T-helper 17 cell (primary cell): ENCODE measurements at places on chromosomes 3 and 15.

- no peak for DNase-seq
Measured at GRCh38 chr3:182983876-182984275, 3.5 kb upstream of the DCUN1D1 start.

DNA sequence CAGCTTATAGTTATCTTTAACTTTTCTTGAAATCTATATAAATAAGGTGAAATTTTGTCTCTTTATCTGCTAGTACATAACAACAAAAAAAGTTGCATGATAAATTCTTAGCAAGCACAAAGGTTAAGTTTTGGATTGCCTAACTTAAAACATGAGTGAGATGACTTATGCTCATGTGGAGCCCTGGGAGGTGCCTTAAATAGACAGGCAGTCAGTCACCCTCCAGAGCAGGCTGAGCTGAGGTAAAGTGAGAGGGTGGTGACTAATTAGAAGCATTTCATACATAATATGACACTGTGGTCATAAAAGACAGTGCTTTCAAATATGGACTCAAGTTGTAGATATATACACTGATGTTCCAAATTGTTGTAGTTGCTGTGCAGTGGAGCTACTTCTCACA, 14.6 kb upstream of the MME start:
- DNase-seq, result no peak

DNA sequence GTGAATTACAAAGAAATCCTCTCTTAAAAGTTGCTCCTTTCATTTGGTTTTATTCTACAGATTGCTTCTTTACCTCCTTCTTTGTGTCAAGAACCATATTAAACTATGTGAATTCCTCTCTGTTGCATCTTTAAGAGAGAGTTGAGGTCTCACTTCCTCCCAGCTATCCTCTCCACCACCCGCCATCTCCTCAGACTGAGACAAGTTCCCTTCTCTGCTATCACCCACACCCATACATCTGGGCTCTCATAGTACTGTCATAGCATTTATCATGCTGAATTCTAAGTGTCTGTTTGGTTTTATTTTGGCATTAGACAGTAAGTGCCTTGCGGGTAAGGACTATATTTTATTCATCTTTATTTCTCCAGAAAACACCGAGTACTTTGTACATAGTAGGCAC, 54.2 kb downstream of the B3GALNT1 start:
- DNase-seq, result no peak

GRCh38 chr3:21170964-21171363, 580.0 kb downstream of the ZNF385D start:
- DNase-seq, result no peak

GRCh38 chr3:170475092-170475685, 56.5 kb downstream of the CLDN11 start:
- no peak for DNase-seq

DNA sequence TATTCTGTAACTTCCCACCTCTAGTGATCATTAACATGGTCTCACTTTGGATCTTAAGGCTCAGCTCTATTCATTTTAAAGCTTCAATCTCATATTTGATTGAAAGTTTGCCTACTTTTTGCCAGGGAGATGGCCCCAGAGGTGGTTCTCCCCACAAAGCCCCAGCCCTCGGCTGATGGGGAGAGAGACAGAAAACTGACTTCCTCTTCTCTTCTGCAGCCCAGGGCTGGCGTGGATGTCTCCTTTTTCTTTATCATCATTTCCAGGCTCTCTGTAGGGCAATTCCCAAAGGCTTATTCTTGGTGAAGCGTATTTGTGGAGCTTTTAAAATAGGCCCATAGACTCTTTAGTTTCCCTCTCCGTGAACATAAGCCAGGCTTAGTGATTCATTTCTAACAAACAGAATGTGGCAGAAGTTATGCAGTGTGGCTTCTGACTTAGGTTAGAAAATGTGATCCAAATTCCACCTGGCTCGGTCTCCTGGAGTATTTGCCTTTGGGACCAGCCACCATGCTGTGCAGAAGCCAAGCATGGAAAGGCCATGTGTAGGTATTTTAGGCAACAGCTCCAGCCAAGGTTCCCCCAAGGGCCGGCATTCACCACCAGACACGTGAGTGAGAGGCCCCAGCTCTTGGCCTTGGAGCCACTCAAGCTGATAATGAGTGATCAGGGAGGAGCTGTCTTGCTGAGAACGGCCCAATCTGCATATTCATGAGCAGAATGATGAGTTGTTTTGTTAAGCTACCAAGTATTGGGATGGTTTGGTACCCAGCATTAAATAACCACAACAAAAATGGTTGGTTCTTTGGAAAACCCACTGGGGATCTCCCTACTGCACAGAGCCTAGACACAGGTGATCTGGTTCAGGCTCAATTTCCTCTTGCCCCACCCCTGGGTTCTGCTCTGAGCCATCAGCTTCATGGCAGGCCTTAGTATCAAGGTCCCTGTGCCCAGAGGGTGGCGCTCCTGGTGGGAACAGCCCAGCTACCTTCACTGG, 353.2 kb upstream of the PROK2 start:
- no peak for DNase-seq

DNA sequence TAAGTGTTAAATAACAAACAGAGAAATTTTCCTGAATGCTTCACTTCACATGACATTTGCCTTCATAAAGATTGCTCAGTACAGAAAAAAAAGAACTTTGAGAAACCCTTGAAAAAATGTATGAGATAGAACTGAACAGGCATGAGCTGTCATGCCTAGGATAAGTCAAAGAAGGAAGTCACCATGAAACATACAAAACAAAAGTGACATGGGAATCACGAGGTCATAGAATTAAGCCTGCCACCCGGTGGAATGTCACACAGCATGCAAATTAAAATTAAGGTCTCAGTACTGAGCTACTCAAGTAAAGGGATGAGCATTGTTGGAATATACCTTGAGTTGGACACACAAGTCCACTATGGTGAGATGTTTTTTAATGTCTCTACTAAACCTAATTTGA, 652.5 kb upstream of the NECTIN3 start:
- DNase-seq, result no peak

DNA sequence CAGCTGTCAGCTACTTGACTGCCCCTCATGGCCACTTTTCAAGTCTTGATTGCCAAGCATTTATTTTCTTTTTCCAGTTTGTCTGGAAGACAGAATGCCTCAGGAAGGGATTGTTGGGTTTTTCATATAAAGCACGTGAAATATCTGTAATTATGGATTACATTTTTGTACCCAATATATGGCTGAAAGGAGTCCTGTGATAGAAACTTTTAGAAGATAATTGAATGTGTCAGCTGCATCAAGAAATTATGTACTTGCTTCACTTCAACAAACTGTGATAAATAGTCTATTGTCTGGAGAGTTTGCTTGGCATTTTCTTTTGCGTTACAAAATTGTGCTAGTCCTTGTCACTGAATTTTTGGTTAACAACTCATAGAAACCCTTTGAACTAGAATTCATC, 247.9 kb upstream of the SLCO3A1 start:
- no peak for DNase-seq

GRCh38 chr3:45603226-45603625, 8.7 kb downstream of the LIMD1 start:
- DNase-seq, result no peak

DNA sequence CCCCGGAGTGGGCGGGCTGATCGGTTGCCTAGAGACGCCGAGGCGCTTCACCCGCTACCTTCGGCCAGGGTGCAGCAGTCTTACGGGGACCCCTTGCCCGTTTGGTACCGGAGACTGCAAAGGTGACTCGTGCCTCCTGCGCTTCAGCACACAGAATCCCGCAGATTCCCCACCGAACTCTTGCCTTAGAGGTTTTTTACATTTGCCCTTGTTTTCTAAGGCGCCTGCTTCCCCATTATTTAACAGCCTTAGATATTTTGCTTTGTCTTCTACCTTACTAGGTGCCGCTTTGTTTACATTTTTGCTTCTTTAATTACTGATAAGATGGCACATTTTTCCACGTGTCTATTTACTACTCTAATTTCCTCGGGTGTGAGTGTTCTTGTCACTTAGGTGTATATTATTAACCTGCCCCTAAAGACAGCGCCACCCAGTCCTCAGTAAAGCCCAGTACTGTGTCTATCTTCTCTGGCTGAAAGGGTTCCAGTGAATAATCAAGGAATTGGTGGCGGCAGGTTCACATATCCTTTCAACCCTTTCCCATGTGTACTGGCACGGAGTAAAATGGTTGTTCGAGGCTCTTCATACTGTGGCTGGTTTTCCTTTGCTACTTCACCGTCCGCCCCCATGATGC, 573 bp upstream of the CEP152 start:
- no peak for DNase-seq

DNA sequence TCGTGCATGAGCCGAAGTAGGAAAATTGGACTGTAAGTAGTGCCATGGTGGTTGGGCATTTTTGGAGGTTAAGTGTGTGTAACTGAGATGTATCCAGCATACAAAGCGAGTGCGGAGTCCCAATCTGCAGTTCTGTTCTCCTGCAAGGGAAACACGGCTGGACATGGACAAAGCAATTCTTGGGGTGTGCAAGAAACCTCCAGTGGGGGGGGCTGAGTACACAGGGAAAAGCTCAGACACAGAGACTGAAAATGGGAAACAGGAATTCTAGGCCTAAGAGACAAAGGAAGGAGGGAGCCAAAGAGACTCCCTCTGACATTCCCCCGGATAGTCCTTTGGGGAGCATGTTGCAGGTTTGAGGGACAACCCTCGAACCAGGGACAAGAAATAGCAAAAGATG, 83.2 kb upstream of the PLSCR4 start:
- no peak for DNase-seq

- no peak for DNase-seq
Measured at GRCh38 chr15:75174102-75174501, 27.6 kb upstream of the C15orf39 start.

- peak; percentile 32 for DNase-seq
Measured at GRCh38 chr3:52055537-52056351, 627 bp downstream of the DUSP7 start.

DNA sequence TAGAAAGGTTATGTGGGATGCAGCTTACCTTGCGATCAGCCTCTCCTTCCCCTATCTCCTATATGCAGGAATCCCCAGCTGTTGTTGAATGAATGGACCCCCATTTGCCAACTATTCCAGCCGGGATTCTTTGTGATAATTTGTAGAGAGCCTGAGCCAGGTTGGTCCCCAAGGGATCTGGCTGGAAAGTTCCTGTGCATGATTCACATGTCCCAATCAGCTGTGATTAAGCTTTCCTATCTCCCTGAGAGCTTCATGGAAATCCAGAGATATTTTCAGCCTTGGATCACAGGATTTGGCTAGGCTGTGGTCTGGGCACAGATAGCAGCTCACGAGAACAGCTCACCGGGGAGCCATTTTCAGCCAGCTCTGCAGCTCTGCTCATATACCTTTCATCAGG, 76.7 kb downstream of the ARNT2 start:
- no peak for DNase-seq

- DNase-seq, result no peak
Measured at GRCh38 chr15:35697549-35698299, 151.8 kb upstream of the DPH6 start.
